ENCODE measurements at places on chromosomes 1 and 21.

DNA sequence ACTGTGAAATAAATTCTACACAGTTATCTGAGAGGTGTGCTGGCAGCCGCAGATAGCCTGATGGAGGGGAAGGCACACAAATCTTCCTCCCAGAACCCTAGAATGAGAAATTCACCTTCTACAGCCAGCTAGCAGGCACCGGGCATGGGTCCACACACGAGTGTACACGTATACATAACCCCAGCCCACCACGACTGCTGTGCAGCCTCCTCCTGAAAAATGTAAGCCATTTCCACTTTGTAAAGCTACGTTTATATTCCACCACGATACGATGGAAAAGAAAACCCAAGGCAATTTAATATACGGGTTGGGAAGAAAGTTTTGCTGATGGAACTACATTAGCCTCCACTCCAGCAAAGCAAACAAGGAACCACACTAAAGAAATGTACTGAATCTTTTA lies 1.8 kb downstream of the BTG3 start:
- no peak for DNase-seq

- DNase-seq = no peak
These were observed 158.9 kb upstream of the JUN start for GRCh38 chr1:58942759-58943191.

- peak; percentile 7 for DNase-seq
These were observed 47.8 kb upstream of the CCDC190 start for GRCh38 chr1:162908780-162909179.

DNA sequence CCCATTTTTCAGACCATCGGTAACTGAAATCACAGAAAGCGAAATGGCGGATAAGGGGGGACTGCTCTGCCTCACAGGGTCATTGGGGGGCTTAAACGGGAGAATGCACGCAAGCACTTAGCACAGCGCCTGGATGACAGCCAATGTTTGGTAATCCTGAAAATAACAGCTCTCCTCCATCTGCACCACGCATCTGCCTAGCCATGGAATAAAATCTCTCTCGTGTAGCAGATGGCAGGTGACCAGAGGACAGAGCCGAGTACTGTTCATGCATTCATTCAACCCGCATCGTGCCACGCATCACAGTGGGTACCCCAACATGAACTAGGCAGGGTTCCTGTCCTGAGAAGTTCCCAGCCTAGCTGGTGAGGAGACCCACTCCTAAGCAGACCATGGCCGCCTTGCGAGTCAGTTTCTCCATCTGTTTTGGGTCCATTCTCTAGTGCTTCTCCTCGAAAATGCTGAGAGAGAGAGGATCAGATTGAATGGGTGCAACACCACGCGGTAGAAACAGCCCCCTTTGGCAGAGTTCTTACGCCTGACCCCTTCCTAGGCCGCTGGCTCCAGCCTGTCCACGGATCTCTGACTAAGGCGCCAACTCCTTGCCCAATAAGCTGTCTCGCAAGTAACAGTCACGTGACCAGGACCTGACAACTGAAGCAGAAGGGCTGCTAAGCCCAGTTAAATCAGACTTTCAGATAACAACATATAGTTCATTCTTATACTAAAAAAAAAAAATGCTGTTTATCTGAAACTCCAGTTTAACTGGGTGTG lies 7.3 kb downstream of the SLC1A7 start:
- DNase-seq = no peak

GRCh38 chr21:40634141-40634540 lies 212.8 kb downstream of the DSCAM start:
- DNase-seq = no peak

- DNase-seq = no peak
These were observed 12.7 kb upstream of the LORICRIN start for GRCh38 chr1:153246825-153247224.

DNA sequence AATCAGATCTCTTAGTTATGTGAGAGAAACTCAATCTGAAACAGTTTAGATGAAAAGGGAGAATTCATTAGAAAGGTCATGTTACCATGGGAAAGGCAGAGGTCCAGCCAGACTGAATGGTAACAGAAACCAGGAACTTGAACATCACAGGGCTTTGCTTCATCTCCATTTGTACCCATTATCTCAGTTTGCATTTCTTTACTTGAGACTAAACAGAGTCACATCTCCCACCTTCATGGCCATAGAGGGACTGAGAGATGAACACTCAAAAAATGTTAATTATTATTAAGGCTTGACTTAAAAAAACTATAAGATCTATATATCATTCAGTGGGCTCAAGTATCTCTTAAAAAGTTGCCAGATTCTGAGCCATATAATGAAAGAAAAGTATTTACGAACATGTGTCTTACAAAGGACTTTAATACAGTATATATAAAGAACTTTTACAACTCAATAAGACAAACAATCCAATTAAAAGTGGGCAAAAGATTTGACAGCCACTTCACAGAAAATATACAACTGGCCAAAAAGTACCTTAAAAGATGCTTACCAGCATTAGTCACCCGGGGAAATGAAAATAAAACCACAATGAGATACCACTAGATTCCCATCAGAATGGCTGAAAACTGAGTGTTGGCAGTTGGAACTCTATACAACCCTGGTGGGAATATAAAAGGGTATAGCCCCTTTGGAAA lies 13.2 kb downstream of the KYAT3 start:
- no peak for DNase-seq

- no peak for DNase-seq
These were observed 206.9 kb upstream of the LMO4 start for GRCh38 chr1:87121711-87122163.

DNA sequence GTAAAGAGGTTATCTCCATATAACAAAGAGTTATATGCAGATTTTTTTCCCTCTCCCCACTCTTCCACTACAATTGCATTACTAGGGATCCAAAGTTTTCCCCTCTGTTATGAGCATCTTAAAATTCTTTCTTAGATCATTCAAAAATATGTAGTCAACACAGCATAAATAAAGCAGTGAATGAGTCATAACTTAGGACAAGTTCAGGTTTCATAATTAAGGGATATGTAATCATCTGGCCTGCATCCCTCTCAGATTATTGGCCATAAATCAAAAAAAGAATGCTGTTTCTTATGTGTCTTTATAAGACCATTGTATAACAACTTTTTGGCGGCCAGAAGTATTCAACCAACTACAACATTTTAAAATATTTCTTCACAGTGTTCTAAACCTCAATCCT lies 1526.1 kb downstream of the KCNT2 start:
- DNase-seq = peak; percentile 12

DNA sequence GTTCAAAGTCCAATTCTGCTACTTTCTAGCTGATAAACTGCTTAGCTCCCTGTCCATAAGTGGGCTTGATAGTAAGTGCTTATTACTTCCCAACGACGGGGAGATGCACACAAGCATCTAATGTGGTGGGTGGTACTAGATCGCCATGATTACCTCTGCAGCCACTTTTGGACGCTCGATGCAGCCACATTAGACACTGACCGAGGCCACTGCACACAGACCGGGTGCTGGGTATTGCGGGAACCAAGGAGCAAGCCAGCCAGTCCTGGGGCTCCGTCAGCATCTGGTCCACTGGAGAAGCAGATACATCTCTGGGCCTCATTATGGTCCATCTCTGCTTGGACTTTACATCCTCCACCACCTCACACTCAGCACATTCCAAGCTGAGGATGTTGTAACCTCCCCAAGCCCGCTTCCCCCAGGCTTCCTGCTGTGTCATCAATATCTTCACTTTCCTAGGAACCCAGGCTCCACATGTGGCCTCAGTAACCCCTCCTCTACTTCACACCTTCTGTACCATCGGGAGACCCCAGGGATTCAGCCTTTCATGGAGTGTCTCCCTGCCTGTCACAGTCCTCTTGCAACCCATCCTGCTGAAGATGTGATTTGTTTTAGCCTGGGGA lies 48.2 kb downstream of the RHOU start:
- no peak for DNase-seq

- DNase-seq = no peak
These were observed 580 bp upstream of the ATP5PO start for GRCh38 chr21:33916200-33916567.

- no peak for DNase-seq
These were observed 22.4 kb upstream of the POU3F1 start for GRCh38 chr1:38068980-38069340.

- peak; percentile 78 for DNase-seq
These were observed 58.5 kb downstream of the HSF2BP start for GRCh38 chr21:43600642-43601402.

DNA sequence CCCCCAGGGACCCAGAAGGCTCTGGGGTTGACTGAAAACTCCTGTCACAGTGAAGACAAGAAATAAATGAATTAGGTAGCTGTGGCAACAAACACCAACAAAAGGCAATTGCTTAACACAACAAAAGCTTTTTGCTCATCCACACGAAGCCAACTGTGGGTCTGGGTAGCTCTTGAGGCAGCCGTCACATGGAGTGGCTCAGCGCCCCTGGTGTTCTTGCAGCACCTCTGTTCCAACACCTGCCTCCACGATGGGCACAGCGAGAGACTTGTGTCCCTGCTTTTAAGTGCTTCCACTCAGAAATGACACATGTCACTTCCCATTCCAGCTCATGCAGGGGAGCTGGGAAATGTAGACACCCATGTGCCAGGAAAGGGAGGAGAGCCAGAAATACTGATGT lies 364.5 kb upstream of the DUSP10 start:
- no peak for DNase-seq

- no peak for DNase-seq
These were observed 131.0 kb downstream of the KCNT2 start for GRCh38 chr1:196477262-196477661.

- no peak for DNase-seq
These were observed 90.9 kb downstream of the RGS7 start for GRCh38 chr1:241266121-241266520.

DNA sequence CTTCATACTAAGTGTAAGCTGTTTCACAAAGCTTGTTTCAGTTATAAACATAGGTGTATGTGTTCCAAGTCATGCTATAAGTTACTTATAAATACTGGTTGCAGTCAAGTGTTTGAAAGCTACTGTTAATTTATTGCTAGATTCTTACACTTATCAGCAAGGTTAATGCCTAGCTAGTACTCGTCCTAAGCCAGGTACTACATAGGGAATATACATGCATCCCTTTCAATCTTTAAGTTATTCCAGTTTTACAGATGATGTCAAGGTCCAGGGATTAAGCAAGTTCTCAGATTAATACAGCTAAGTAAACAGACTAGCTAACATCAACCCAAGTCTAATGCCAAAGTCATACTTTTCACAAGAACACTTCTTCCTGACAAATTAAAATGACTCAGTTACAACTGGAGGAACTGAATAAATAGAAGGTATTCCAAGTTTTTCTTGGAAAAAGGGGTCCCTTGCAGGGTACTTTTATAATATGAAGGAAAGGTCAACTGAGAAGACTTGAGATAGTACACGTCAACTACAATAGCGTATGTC lies 652.2 kb upstream of the USP24 start:
- no peak for DNase-seq

DNA sequence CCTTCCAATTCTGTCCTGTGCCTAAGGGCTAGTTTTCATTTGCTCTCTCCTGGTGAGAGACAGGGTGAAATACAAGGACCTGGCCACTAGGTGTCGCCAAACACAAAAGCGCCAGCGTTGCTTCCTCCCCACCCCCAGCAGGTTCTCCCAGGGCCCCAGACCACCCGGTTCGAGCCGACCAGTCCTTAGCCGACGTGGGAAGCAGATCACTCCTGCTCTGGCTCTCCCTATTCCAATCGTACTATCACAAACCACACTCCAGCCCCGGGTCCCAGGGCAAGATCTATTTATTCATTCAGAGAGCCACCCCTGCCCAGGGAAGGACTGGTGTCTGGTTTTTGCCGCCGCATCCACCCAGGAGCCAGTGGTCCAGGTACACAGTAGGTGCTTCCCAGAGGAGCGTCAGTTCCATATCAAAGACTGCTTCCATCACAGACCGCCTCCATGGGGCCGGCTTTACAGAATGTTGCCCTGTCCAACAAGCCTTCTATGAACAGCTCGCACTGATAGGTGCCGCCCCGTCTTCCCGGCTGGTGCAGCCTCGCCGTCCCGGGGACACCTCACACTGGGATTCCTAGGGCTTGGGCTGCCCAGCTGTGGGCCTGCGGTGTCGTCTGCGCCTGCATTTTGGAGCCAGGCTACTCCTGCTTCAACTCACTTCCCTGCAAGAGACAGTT lies 35.0 kb downstream of the CTNNBIP1 start:
- peak; percentile 92 for DNase-seq

DNA sequence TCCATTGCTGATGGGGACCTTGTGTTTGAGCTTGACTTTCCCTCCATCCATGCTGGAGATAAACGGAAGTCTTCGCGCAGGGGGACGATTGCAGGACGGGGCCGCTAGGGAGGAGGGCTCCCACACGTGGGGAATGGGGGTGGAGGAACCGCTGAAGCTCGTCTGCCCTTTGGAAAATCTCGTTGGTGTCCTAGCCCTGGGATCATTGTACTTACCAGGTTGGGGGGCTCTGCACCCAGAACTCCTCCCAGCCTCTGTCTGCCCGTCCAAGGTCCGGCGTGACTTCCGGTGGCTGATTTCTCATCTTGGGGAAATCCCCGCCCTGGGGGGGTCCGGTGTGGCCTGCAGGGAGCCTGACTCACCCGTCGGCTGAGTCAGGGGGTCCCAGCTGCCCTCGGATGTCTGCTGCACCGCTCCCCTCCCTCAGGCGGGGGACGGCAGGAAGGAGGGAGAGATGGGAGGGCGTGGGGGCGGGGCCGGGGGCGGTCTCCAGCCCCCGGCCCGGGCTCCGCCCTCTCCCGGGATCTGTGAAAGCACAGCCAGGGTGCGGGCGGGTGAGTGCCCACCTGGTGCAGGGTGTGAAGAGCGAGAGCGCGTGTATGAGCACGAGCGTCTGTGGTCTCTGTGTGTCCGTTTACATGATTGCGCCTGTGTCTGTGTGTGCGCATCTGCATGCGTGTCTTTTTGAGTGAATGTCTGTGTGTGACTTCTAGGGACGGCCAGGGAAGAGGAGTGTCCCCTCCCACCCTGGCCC lies 35.8 kb downstream of the PIK3CD start:
- DNase-seq = peak; percentile 81

GRCh38 chr1:208757846-208758245 lies 513.7 kb upstream of the PLXNA2 start:
- DNase-seq = no peak

GRCh38 chr1:28326984-28327383 lies 1.9 kb upstream of the MED18 start:
- no peak for DNase-seq

DNA sequence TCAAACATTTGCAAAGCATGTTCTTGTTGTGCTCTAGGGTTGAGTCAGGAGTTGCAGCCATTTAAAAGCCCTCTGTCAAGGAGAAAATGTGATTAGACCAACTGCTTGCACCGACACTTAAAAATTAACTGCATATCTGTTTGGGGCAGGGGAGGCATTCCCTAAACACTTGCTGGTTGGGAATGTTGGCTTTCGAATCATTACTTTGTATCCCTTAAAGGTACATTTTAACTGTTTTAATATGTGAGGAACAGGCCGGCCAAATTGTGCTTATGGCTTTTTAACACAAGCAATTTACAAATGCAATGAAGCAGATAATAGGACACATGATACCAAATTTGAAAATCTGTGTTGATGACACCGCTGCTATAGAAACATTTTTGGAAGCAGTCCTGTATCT lies 159.1 kb downstream of the LHX8 start:
- DNase-seq = no peak
